Daoy (cell line): ENCODE measurements at places on chromosomes 16 and 17. TPM values are rescaled to one million over a fixed set of nuclear protein-coding genes. Genes with fewer than 3 reads are reported as not detected.

DNA sequence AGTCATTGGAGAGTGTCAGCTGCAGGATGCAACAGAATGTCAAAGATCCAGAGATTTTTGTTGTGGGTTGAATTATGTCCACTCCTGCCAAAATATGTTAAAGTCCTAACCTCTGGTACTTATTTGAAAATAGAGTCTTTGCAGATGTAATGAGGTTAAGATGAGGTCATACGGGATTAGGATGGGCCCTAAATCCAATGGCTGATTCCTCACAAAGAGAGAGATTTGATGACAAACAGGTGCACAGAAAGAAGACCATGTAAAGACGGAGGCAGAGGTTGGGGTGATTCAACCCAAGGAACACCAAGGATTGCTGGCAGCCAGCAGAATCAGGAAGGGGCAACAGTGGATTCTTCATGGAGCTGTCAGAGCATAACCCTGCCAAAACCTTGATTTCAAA lies 34.5 kb upstream of the USP22 start:
- no peak for DNase-seq

GRCh38 chr17:57622306-57622682 lies 122.8 kb downstream of the CCDC182 start:
- no peak for DNase-seq

GRCh38 chr17:67588326-67588725 lies 129.4 kb upstream of the NOL11 start:
- DNase-seq, result no peak

DNA sequence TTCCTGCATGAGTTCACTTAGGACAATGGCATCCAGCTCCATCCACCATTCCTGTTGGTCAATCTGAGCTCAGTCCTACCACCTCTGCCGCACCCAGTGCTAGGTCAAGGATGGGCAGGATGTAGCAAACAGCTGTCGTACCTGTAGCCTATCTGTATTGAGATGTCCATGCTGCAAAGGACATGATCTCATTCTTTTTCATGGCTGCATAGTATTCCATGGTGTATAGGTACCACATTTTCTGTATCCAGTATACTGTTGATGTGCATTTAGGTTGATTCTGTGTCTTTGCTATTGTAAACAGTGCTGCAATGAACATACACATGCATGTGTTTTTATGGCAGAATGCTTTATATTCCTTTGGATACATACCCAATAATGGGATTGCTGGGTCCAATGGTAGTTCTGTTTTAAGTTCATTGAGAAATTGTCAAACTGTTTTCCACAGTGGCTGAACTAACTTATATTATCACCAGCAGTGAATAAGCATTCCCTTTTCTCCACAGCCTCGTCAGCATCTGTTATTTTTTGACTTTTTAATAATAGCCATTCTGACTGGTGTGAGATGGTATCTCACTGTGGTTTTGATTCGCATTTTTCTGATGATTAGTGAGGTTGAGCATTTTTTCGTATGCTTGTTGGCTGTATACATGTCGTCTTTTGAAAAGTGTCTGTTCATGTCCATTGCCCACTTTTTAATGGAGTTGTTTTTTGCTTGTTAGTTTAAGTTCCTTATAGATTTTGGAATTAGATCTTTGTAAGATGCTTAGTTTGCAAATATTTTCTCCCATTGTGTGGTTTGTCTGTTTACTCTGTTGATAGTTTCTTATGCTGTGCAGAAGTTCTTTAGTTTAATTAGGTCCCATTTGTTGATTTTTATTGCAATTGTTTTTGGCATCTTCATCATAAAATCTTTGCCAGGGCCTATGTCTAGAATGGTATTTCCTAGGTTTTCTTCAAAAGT lies 7.2 kb upstream of the MRTFB start:
- DNase-seq, result no peak

DNA sequence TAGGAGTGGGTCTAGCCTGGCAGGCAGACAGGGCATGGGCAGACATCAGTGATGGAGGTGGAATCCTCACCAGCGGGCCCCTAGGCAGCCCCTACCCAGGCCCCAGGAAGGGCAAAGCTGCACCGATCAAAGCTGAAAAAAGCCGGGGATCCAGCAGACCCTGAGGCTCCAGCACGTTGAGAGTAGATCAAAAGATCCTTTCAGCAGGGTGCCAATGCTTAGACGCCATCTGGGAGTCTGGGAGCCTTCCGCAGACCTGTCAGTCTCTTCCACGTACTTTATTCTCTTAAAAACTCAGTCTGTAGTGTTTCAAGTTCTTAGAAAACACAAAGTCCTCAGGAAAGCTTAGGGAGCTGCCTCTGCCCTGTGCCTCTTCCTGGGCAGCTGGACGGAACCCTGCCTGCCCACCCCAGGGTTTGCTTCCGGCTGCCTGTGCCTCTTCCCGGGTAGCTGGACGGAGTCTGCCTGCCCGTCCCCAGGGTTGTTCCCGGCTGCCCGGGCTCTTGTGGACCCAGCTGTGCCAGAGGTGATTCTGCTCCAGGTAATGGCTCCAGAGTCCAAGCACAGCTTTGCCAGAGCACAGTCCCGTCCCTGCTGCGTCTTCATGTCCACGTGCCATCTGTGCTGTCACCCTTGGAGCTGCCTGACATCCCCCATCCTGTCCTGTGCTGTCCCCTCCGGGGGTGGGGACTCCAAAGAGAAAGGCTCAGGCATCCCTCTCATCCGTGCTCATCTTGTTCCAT lies 50.8 kb upstream of the PVALEF start:
- no peak for DNase-seq

GRCh38 chr16:20348365-20349185 lies 3.9 kb downstream of the UMOD start:
- peak; percentile 31 for DNase-seq

BCO1 gene
- not detected in 2 replicates for total RNA-seq
